T-helper 17 cell (primary cell): ENCODE measurements at places on chromosomes 12 and 14.

GRCh38 chr12:123268850-123269249 lies 2.8 kb downstream of the CDK2AP1 start:
- no peak for DNase-seq

DNA sequence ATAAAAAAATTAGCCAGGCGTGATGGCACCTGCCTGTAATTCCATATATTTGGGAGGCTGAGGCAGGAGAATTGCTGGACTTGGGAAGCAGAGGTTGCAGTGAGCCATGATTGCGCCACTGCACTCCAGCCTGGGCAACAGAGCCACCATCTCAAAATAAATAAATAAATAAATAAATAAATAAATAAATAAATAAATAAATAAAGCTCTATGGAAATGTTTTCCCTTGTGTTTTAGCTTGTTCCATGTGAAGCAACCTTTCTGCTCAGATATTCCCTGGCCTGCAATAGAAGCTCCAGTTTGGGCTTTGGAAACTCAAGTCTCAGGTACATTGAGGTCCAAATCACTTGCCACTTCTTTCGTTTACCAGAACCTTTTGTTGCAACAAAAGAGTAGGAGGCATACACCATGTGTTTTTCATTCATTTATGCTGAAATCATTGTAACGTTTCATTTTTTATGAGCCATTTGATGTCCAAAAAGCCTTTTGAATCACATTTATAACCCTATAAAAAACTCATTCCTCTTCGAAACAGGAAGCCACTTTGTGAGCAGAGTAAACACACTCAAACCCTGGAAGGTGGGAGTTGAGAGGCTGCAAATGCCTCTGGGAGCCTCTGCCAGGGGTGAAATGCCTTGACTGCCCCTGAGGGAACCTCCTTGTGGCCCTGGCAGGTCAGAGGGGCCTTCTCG lies 376.6 kb upstream of the TBX3 start:
- DNase-seq, result no peak

- no peak for DNase-seq
Observed at GRCh38 chr12:57193706-57194245, 22.8 kb upstream of the NXPH4 start.

DNA sequence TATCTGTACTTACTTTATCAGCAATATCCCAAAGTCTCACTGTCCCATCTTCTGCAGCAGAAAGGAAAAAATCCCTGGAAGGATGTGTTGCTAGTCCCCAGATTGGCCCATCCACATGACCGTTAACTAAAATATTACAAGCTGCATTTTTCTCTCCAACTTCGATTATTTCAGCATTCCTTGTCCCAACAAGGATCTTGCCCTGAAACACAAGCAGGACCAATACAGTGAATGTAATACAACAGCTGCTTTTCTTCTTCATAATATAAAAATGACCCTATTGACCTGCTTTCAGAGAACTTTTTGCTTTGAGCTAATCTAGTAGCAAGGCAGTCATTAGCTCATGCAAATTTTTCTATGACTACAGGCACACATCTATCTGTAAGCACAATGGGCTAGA lies 58.3 kb downstream of the ZC3H14 start:
- no peak for DNase-seq

GRCh38 chr12:104462931-104463339 lies 6.2 kb downstream of the CHST11 start:
- peak; percentile 19 for DNase-seq

GRCh38 chr12:109951751-109952150 lies 44.4 kb downstream of the GIT2 start:
- no peak for DNase-seq

GRCh38 chr14:80352471-80352870 lies 141.2 kb upstream of the DIO2 start:
- no peak for DNase-seq

- no peak for DNase-seq
Observed at GRCh38 chr12:63857771-63858670, 13.5 kb downstream of the SRGAP1 start.

DNA sequence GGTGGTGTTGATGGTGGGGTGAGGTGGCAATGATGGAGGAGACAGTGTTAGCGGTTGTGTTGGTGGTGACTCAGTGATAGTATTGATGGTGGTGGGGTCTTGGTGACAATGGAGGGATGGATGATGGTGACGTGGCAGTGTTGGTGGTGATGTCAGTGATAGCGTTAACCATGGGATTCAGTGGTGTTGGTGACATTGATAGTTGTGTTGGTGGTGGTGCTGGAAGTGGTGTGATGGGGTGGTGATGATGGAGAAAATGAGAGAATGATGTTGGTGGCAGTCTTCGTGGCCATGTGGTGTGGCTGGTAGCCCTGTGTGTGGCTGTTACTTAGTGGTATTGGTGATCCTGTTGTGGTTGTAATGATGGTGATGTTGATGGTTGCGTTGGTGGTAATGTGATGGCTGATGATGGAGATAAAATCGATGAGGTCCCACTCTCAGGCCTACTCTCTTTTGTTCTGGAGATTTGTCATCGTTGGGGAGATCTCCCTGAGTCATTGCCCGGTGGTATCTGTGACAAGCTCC lies 2.6 kb downstream of the DTX1 start:
- no peak for DNase-seq

DNA sequence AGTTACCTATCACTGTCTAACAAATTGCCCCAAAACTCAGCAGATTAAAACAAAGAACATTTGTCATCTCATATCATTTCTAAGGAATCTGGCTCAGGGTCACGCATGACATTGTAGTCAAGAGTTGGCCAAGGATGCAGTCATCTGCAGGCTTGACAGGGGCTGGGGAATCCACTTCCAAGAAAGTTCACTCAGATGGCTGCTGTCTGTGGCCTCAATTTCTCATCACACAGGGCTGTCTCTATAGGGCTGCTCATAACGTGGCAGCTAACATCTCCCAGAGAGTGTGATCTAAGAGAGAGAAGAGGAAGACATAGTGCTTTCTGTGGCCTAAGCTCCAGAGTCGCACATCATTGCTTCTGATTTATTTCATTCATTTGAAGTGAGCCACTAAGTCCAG lies 17.0 kb upstream of the IL22 start:
- DNase-seq, result no peak

GRCh38 chr12:31009976-31010375 lies 63.7 kb upstream of the DDX11 start:
- DNase-seq, result no peak

- no peak for DNase-seq
Observed at GRCh38 chr12:57723630-57723962, 14.9 kb downstream of the AGAP2 start.

DNA sequence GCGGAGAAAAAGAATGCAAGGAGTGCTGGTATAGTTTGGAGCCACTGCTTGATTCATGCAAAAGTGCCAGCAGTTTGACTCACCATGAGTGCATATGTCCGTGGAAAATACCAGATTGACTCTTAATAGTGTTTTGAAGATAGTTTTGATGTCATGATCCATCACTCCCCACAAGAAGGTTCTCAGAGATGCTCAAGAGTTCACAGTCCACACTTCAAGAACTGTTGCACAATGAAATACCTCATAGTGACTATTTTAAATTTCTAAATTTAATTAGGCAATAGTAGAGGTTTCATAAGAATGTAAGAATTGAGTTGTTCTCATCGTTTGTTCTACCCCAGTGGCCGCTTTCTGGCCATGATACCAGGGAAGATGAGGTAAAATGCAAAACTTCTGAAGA lies 286.6 kb upstream of the RGS6 start:
- no peak for DNase-seq

- no peak for DNase-seq
Observed at GRCh38 chr12:45014396-45014795, 36.5 kb downstream of the DBX2 start.

- no peak for DNase-seq
Observed at GRCh38 chr12:12616512-12617310, 5.0 kb downstream of the CREBL2 start.

DNA sequence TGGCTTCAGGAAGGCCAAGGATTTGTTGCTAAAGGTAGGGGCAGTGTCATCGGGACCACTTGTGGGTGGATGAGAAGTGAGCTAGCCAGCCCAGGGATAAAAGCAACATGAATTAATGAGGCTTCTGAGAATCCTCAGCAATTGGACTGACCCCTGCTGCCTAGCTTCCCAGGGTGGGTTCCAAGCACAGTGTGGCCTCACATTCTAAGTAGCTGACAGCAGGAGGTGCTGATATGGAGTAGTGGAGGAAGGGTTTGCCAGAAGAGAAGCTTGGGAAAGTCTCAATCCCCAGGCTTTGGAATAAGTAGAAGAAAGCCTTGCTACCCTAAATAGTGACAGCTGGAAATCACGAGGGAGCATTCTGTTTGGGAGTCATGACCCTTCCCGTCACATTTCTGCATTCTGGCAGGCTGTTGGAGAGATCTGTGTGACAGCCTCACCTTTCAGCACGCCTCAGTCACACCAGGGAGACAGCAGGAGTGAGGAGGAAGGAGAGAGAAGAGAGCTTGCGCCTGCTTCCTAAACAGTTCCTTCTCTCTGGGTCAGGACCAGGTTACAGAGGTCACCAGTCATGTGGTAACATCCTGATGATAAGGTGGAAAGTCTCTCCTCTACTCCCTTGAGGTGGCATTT lies 31.2 kb downstream of the DACT1 start:
- DNase-seq, result no peak

DNA sequence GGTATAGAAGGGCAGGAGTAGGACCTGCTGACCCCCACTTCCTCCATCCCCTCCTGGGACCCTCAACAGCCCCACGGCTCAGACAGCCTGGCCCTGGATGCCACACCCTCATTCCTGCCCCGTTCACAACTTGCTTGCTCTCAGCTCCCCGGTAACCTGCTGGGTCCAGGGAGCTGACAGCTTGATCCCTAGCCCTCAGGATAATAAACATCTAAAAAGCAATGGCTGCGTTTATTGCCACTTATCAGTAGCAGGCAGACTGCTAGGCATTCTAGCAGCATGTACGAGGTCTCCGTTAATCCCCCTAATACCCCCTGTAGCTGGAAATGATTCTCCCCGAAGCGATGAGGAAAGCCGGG lies 24.3 kb upstream of the RPLP0 start:
- no peak for DNase-seq

DNA sequence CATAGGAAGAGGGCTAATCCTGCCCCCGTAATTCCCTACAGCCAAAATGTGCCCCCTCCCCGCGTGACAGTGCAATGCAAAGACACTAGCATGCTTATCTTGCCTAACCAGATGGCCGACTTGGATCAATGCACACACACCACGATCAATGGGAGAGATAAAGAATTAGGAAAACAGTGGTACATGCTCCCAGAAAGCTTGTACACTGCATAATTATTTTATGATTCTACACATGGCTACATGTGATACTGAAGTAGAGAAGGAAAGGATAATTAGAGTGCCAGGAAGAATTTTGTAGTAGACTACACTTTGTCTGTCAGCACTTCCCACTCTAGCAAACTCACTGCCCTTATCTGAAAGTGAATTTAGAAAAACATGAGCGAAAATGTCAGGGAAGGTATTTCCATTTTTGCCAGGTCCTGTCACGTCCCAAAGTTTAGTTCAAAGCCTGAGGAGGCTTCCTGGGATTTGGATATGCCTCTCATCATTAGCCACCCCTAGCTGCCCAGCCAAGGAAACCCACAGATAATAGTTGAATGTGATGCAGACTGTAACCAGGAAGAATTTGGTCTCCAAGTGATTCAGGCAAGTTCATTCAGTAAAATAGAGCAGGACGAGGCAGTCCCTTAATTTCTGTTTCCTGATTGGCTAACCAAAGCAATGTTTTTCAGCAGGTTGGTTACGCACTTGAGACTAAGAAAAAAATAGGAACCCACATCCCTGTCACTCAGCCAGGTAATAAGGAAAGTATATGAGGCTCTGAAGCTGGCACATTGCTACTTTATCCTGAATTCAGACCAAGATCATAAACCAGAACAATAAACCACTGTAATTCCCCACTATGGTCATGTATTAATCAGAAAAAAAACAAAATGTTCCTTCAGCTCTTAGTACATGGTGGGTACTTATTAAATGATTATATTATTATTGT lies 199.6 kb upstream of the OTX2 start:
- no peak for DNase-seq

DNA sequence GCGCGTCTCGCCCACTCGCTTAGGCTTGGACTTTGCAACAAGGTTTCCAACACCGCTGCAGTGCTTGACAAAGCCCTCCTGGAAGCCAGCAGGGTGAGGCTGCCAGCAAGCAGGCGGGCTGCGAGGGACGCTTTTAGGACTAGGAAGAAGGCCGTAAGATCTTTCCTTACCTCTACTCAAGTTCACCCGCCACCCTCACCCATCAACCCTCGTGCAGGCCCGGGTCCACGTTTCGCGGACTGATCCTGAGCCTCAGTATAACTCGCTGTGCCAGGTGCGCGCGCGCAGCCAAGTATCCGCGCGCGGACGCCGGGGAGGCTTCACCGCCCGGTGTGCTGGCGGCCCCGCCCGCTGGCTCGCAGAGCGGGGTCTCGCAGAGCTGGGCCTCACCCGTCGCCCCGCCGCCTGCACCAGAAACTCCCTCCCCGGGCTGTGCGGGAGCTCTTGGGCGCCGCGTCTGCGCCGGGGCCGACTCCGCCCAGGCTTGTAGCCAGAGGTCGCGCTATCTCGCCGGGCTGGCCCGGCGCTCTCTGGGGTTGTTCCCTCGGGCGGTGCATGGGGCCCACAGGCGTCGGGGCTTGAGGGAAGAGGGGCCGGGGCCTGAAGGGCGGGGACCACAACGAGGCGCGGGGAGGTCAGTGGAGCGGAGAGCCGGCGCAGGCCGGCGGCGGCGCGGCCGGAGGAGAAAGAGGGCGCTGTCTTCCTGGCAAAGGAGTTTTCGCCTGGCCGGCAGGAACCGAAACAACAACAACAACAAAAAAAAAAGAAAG lies 7.6 kb upstream of the SIX1 start:
- DNase-seq, result no peak

DNA sequence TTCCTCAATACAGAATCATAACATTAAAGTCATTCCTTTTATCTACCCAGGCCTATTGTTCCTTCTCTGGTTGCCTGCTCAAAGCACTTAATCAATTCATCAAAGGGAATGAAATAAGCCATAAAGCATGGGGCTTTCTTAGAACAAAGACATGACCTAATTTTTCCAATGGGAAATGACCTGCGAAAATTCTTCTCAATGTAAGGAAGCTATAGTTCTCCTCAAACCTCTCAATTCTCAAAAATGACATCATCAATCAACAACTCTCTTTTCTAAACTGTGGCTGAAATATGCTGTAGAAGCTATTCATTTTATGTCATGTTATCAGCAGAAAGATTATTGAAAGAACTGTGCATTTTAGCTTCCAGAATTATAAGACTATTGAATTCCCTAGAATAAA lies 116.0 kb upstream of the PTPRR start:
- DNase-seq, result no peak

GRCh38 chr12:66196806-66197205 lies 7.8 kb downstream of the IRAK3 start:
- DNase-seq, result no peak
